HS-5 (cell line): ENCODE measurements at places on chromosomes 6 and 20.
A peak's percentile ranks its signal among the peaks of the same experiment; 100 is the strongest.

GRCh38 chr20:54843865-54844264 is 368.5 kb downstream of the DOK5 start:
- DNase-seq: no peak

GRCh38 chr6:6610031-6610591 is 21.6 kb downstream of the LY86 start:
- no peak for DNase-seq

GRCh38 chr6:66264376-66264775 is 557.4 kb upstream of the EYS start:
- DNase-seq: no peak

GRCh38 chr6:11368264-11368663 is 135.8 kb upstream of the NEDD9 start:
- no peak for DNase-seq

DNA sequence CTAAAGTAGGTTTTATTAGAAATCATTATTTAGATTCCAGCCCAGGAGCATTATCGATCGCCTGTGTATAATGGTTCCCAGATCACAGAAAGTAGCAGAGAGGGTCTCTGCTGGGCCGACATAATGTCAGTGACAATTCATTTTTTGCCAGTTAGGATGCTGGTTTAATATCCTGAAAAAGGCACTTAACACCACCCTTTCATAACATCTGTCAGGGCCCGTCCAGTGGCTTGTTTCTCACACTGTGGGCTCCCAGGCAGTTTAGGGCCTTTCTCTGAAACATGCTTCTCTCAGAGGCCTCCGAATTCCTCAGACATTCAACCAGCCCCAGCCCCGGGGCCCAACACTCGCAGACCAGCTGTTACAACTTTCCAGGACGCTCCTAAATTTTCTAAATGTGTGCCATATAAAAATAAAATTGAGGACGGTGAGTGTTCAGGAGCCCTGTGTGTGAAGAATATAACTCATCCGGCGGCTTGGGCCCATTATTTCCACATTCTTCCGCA is 108.6 kb upstream of the EYA4 start:
- DNase-seq: no peak

- no peak for DNase-seq
Measured at GRCh38 chr6:135062735-135063134, 8.1 kb upstream of the HBS1L start.

DNA sequence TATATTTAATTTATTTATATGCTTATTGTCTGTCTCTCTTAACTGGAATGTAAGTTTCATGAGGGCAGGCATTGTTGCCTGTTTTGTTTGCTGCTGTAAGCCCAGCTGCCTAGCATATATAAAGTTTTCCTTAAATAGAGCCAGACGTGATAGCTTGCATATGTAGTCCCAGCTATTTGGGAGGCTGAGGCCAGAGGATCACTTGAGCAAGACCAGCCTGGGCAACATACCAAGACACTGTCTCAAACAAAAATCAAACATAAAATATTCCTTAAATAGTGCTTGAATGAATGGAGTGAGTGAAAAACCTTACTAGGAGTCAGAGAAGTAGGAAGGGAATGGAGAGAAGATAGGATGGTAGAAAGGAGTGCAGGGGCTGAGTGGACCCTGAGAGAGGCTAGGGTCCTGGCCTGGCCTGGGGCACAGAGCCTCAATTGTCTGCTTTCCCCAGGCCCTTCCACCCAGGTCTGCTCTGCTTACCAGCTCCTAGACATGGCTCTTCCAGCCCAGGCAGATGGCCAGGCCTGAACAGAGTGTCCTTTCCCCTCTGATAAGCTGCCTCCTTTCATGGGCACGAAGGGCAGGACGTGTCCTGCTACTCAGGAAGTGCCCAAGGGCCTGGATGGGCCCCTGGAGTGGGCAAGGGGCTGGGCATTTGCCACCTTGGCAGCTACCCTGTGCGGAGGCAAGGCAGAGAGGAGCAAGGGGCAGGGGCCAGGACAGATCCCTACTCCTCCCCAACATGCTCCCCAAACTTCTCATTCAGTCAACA is 17.7 kb upstream of the BAK1 start:
- DNase-seq: no peak

- DNase-seq: no peak
Measured at GRCh38 chr6:100235631-100236030, 229.1 kb downstream of the SIM1 start.

DNA sequence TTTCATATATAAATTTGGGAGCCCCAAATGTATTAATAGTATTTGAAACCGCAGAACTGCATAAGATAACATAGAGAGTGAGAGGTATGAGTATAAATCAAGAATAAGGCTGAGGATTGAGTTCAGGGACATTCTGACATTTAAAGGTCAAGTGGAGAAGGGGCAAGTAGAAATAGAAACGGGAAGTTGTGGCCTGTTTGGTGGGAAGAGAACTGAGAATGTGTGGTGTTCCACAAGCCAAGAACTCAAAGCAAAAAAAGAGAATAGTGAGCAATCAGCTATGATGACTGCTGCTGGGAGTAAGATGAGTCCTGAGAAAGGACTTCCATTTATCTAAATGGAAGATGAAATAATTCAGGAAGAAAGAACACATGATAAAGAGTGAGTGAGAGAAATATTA is 418.4 kb downstream of the CD109 start:
- DNase-seq: no peak

- DNase-seq: no peak
Measured at GRCh38 chr20:32945710-32946221, 58.5 kb downstream of the SUN5 start.

- peak; percentile 50 for DNase-seq
Measured at GRCh38 chr20:10679269-10679668, 5.5 kb upstream of the JAG1 start.

- no peak for DNase-seq
Measured at GRCh38 chr20:43017241-43018030, 172.3 kb downstream of the PTPRT start.

GRCh38 chr6:167689751-167690150 is 137.0 kb upstream of the AFDN start:
- no peak for DNase-seq

- no peak for DNase-seq
Measured at GRCh38 chr6:100262086-100262485, 202.6 kb downstream of the SIM1 start.

DNA sequence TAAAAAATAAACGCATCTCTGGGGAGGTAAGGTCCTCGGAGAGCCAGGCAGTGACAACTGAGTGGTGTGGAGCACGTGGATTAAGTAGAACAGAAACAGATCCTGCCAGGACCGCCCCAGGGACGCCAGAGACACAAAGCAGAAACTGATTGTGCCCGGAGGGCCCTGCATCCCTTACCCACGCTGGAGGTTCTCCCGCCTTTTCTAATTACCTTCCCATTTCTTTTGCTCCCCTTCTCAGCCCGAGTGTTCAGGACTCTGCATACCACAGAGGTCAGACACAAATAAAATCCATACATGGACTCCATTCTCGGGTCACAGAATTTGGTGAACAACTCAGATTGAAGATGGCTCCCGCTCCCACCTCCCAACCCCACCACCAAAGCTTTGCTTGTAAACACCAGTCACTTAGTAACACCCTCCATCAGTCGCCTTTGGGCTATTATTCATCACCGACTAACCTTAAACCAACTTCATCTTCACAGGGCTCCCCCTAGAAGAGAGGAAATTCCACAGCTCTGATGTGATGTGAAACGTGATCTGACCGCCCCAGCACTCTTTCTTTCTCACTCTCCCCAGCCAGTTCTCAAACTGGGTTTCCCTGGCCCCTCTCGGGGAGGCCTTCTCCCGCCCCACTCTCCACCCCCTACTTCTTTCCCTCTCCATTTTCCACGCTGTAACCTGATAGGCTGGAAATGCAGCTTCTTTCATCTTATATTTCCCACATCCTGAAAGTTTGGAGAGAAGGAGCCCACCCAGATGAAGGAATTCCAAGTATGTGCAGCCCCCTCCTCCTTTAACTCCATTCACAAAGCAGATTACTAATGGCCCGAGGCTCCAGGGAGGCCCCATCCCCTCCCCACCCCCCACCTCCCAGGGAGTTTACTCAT is 32.5 kb upstream of the PIM1 start:
- peak; percentile 96 for DNase-seq

DNA sequence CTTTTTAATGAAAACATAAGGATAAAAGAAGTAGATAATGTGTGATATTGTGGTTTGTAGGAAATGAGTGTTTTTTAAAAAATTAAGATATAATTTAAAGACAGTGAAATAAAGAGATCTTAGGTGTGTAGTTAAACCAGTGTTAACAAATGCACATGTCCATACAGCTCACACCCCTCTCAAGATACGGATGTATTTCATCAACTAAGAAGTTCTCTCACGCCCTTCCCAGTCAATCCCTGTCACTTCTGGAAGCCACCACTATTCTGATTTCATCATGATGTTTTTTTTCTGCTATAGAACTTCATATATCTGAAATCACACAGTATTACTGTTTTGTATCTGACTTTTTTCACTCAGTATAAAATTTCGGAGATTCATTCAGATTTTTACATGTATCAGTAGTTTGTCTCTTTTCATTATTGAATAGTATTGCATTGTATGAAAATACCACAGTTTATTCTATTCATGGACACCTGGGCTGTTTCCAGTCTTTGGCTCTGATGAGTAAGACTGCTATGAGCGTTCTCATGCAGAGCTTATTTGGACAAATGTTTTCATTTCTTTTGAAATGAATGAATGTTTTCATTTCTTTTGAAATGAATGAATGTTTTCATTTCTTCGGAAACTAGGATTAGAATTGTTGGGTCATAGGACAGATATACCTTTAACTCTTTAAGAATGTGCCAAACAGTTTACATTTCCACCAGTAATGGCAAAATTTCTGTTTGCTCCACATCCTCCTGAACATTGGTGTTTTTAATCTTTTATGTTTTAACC is 49.7 kb upstream of the ELOVL5 start:
- DNase-seq: no peak

GRCh38 chr6:12804952-12805645 is 88.5 kb downstream of the PHACTR1 start:
- DNase-seq: peak; percentile 68

GRCh38 chr6:140915551-140915950 is 1217.2 kb upstream of the GJE1 start:
- DNase-seq: no peak

- no peak for DNase-seq
Measured at GRCh38 chr6:159693894-159694545, 979 bp upstream of the SOD2 start.

DNA sequence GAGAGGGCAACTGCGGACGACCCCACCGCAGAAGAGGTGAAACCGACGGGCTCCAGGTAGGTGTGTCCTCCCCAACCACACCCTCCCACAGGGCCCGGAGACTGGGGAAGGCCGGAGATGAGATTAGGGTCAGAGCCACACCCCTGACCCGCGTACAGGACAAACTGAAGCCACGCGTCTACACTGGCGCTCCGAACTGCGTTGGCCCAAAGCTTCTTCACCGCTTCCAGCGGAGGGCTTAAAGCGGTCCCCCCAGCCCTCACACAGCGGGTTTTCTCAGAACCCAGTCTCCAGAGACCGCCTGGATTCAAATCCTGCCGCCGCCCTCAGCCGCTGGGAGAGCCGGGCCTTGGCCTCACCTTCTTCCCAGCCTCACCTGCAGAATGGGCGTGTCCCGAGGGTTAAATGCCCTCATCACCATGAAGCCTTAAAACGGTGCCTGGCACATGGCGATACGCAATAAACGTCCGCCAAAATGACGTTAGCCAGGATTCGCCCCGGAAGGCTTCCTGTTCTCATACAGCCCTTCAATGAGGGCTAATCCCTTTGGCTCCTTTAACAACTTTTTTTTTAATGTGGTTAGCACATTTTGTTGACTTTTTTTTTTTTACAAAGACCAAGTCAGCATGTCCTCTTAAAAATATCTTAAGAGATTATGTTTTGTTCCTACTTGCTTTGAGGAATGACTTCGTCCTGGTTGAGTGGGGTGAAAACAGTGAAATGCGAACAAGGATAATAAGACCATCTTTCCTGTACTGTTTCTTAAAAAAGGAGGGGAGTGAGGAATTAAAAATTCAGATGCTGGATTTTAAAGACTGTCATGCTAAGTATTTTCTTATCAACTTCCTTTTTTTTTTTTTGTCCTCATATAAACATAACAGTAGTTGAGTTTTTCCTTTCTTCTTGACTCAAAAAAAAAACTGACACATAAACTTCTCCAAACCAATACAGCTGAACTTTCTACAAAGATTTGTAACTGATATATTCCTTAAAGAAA is 15.1 kb upstream of the ZNF217 start:
- DNase-seq: no peak

GRCh38 chr6:20474874-20475542 is 59.2 kb upstream of the CDKAL1 start:
- no peak for DNase-seq

- DNase-seq: no peak
Measured at GRCh38 chr6:48486876-48487275, 375.9 kb upstream of the PTCHD4 start.

DNA sequence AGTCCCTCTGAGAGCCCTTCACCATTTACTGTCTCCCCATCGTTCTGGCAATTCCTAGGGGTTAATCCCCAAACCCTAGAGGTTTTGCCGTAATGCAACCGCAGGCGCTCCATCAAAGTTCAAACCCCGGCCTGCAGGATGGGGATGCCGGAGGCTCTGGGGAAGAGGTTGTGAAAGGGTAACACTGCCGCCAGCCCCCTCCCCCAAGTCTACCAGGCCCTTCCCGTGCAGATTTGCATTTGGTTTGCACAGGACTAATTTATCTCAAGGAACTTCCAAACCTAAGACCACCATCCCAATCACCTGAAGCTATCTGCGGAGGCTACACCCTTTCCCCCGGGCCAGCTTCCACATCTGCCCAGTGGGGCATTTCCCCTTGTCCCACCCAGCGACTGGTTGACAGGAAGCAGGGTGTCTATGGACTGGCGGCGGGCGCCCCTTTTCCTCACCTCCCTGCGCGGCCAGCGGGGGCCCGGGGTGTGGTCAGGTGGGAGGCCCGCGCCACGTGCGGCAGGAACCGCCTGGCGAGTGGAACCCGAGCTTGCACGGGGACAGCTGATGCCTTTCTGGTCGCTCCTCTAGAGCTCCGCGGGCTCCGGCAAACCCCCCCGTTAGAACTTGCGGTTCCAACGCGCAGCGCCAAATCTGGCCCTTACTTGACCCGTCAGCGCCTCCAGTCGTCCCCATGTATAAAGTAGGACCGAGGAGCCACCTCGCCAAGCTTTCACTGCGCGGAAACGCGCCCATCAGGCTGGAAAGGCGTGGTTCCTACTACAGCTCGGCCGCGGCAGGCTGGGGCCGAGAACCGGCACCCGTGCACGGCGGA is 9.4 kb upstream of the SLC4A11 start:
- no peak for DNase-seq

- no peak for DNase-seq
Measured at GRCh38 chr6:132669690-132670291, 10.8 kb upstream of the TAAR1 start.

- DNase-seq: no peak
Measured at GRCh38 chr6:23316131-23316530, 746.8 kb downstream of the HDGFL1 start.
